ENCODE measurements at places on chromosomes 3 and 15.

GRCh38 chr3:189953551-189953950 is 167.1 kb downstream of the P3H2 start:
- DNase-seq = no peak

DNA sequence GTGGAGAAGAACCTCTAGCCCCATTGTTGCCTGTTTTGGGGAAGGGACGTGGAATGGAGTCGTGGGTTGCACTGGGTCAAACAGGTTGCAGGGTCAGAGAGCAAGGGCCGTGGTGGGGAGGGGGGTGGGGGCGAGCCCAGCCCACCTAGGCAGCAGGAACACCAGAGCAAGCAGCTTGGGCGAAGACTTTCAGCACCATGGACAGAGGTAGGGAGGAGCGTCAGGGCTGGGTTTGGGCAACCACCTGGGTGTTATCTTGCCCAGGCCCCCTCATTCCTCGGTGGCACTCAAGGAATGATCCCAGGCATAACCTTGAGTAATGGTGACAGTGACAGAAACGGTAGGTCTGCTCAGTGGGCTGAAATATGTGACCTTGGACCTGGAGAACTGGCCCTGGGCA is 45.9 kb upstream of the TMEM115 start:
- DNase-seq = peak; percentile 50

- no peak for DNase-seq
Measured at GRCh38 chr3:150577855-150578254, 25.3 kb upstream of the SELENOT start.

- DNase-seq = peak; percentile 52
Measured at GRCh38 chr15:32029862-32030781, at the start of gene CHRNA7. TSS of gene CHRNA7 (plus strand) at chr15:32030515. CDS start at chr15:32030595, 80 bp downstream.

- DNase-seq = peak; percentile 10
Measured at GRCh38 chr3:151875759-151876158, 2.3 kb downstream of the SUCNR1 start.

GRCh38 chr3:123143669-123144411 is 57.9 kb upstream of the SEC22A start:
- no peak for DNase-seq

DNA sequence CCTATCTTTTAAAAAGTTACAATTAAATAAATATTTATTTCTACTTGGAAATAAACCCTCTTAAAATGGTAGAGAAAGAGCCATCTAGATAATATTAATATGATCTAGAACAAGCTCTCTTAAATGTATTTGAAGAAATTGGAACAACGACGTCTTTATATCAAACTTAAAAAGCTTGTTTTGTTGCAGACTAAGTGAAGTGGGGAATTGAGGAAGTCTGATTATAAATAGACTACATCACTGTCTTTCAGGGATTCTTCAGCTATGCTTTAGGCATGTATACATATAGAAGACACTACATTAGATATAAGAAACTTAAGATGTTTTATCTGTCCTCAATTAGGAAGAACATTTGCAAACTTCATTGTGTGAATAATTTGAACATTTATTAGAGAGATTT is 1.8 kb downstream of the BCHE start:
- no peak for DNase-seq

DNA sequence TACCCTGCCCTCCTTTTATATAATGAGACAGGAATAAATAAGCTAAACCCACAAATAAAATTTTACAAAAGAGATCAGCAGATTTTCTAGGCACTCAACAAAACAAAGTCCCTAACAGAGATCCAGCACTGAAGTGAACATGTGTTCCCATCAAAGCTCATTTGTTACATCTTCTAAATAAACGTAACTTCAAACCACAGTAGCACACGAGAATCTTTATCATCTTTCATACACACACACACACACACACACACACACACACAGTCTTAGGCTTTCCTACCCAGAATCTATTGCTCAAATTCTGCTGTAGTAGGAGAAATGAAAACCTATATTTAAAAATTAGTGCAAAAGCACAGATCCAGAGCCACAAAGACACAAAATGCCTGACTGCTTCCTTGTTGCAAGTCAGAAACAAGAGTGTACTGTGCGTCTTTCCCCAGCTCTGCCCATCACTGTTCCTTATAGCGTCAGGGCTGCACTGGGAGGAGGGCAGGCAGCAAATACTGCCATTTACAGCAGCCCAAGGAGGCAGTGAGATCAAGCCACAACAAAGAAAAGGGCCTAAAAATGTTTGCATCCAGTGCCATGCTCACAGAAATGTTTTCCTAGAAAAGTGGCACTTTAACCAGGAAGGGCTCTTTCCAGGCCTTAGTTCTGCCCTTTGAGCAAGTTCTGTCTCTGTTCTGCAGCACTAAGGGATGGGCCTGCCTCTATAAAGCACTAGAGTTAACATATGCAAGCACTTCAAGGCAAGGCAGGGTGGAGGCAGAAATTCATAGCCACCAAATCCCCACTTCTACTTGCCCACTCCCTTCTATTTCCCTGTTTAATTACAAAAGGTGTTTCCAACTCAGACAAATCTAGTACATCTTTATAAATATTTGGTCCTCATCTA is 6.0 kb downstream of the IP6K1 start:
- no peak for DNase-seq

GRCh38 chr3:112001526-112001925 is 2.8 kb downstream of the TAGLN3 start:
- DNase-seq = no peak

GRCh38 chr15:92880796-92881195 is 19.3 kb upstream of the CHD2 start:
- no peak for DNase-seq

DNA sequence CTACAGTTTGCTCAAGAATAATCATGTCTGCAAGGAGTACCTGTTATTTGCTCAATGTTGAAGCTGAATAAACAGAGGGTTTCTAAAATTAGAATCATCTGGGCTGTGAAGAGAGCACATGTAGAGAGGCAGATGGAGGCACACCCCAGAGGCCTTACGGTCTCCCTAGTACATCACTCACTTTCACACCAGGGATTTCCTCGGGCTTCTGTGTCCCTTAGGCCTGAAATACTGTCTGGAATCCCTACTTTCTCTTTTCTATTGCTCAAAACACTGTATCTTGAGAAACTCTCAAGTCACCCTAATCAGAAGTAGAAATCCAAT is 473.7 kb upstream of the ROBO2 start:
- no peak for DNase-seq

DNA sequence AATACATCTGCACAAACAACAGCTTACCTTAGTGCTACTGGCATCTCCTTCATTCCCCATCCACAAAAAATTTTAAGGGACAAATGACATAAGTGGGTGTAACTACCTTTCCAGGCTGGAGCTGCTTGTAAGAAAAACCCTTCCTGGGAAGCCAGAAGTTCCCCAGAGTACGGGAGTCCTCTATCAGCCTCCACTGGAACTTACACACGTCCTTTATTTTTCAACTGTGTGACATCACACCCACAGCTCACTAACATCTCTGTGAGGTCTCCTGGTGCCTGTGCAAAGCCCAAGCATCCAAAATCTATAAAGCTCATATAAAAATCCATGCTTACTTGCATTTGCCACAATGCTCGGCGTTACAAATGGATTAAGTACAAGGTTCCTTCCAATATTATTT is 27.6 kb downstream of the LRIG1 start:
- no peak for DNase-seq

DNA sequence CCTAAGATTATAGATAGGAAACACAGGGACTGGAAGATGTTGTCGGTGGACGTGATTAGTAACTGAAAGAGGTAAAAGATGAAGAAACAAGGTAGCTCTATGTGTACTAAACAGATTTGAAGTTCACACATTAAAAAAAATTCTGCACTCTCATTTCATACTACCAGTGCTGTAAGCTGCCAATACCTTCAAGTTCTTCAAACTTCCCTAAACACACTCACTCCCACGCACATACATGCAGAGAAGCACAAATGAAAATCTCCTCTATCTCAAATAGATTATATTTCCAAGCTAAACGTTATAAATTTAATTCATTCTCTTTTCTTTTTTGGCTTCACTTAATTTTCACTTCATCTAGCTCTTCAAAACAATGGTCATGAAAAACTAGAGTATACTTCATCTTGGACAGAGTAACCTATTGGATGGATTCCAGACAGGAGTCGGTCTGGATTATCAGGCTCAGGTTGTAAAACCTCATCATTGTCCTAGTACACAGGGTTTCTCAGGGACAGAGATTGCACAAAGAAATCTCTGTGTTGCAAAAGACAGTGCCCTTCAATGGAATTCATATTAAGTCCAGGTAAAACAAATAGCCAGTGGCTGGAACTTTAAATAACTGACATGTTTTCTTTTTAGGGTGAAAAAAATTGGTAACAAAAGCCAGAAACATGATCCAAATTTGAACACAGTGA is 408.1 kb upstream of the ZNF385D start:
- no peak for DNase-seq

- peak; percentile 22 for DNase-seq
Measured at GRCh38 chr15:71651750-71652186, 158.6 kb upstream of the NR2E3 start.

DNA sequence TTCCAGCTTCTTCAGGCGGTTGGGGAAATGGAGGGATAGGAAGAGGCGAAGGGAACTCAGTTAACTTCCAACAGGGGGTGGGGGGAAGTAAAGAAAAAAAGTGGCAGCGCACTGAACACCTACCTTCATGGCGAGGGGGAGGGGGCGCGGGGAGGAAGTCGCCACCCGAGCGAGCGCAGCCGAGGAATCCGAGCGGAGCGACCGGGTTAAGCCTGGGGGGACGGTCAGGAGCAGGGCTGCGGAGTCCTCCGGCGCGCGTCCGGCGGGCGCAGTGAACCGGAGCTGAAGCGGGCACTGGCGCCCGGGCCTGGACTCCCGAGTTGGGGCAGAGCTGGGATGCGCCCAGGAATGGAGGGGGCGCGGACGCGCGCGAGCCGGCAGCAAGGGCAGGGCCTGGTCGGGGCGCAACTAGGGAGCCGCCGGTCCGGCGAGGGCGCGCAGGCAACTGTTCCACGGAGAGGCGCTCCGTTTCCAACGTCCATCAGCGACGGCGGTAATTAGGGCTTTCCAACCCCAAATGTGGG is at the start of gene WNT5A:
TSS of gene WNT5A (minus strand) at position 450 of the 524 bp plus-strand sequence. CDS start at position 129, 321 bp downstream.
- DNase-seq = no peak

GRCh38 chr3:49471856-49472495 is 1.9 kb downstream of the DAG1 start:
- DNase-seq = no peak

- no peak for DNase-seq
Measured at GRCh38 chr15:79396850-79397249, 35.3 kb upstream of the MINAR1 start.

DNA sequence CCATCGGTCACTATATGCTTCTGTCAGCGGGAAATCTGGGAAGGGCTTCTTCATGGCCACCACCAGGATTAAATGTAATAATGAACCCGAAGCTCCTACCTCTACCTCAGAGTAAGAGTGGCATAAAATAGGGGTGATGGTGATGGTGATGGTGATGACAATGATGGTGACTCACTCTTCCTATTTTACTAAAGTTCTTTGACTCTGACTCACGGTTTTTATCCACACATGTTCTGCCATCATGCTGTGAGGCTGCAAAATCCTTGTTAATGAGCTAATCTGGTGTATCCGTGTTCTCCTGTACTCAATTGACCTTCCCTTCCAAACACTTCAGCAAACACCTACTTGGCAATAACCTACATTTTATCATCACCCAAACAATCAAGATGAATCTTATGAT is 18.3 kb upstream of the FOXP1 start:
- no peak for DNase-seq

GRCh38 chr3:13621381-13622221 is 72.7 kb downstream of the FBLN2 start:
- DNase-seq = no peak

DNA sequence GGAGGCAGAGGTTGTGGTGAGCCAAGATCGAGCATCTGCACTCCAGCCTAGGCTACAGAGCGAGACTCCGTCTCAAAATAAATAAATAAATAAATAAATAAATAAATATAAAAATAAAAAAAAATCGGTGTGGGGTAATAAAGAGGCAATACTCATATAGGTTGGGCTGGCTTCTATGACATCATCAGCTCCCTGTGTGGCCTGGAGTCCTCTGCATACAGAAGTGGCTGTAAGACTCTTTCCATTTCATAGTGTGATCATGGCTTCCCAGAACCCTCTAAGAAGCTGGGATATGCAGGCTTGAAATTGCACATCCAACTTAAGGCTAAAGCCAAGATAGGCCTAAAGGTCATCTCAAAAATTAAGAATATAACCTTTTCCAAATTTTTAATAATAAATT is 101.6 kb downstream of the ZIC4 start:
- no peak for DNase-seq

- peak; percentile 67 for DNase-seq
Measured at GRCh38 chr3:9946112-9947024, 5.8 kb downstream of the PRRT3 start.

GRCh38 chr3:69433969-69434325 is 48.1 kb upstream of the FRMD4B start:
- no peak for DNase-seq

GRCh38 chr3:169907476-169907875 is 3.9 kb upstream of the SAMD7 start:
- DNase-seq = no peak

DNA sequence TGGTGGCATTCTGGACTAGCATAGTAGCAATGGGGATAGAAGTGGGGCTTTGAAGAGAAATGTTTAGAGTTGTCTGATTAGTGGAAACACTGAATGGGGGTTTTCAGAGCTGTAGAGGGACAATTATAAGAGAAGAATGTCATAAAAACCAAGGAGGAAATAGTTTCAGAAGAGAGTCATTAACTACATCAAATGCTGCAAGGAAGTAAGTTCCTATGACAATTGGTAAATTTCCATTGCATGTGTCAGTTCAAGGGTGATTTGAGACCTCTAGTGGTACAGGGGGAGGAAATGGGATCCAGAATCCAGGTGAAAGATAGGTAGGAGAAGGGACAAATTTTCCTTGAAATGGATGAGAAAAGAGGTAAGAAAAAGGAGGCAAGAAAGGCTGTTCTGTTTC is 68.3 kb upstream of the TBC1D5 start:
- DNase-seq = no peak

- DNase-seq = no peak
Measured at GRCh38 chr3:125129512-125129997, 73.8 kb upstream of the HEG1 start.

DNA sequence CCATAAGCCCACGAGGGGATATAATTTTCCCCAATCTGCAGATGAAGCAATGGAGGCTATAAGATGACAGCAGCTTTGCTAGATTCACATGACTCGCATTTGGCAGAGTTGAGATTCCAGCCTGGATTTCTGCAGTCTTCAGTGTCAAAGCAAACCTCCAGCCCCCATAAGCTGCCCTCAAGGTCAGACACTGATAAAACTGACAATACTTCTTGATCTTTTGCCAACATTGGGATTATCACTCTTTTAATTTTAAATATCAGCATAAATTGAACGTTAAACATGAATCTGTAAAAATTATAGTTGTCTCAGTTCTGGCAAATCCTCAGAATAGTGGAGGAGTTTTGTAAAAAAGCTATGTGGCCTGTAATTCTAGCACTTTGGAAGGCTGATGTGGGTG is 234.1 kb upstream of the TRIM42 start:
- DNase-seq = no peak

All from GM10248 (cell line).